Mucosa of gallbladder (tissue), 1 donor: ENCODE measurements at places on chromosomes 2 and 18. TPM values are rescaled to one million over a fixed set of nuclear protein-coding genes. Genes with fewer than 3 reads are reported as not detected.

DNA sequence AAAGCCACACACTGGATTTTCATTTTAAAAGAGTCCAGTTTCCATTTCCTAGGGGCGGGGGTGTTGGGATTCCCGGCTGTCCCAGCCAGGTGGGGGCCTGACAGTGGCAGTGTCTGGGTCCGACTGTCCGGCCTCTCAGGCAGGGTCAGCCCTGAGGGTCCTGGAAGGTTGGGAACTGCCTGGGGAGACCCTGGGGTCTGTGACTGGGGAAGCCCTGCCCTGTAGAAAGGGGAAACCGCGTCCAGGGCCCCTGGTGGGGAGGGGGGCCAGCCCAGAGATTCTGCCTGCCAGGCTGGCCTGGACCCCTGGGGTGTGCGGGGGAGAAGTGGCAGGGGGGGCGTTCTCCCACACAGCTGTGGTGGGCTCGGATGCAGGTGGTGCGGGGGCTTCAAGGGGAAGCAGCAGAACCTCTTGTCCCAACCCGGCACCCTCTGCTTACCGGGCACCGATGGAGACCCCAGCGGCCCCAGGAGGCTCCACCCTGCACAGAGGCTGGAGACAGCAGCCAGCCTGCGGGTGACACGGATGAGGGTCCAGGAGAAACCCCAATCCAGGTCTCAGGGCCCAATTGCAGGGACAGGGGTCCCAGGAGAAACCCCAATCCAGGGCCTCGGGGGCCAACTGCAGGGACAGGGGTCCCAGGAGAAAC is 4.9 kb downstream of the RTP5 start:
- no peak for DNase-seq

Gene PID1
- 17.1 TPM for total RNA-seq

Gene UGT1A9
- total RNA-seq = 1.3 TPM

DNA sequence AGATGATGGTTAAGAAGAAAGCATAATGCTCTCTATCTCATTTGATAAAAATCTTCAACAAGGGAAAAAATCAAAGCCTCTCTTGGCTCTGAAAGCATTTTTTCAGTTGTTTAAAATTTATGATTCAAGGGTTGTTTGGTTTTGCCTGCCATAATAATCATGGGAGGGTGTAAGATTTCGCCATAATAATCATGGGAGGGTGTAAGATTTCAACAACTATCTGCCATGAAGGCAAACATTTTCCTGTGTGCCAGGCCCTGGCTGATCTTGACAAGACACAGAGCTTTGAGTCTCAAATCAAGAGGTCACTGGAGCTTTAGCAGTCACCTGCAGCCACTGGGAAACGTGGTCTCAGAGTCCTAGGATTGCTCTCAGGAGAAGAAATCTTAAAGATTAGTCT is 175.1 kb upstream of the PIEZO2 start:
- no peak for DNase-seq

DNA sequence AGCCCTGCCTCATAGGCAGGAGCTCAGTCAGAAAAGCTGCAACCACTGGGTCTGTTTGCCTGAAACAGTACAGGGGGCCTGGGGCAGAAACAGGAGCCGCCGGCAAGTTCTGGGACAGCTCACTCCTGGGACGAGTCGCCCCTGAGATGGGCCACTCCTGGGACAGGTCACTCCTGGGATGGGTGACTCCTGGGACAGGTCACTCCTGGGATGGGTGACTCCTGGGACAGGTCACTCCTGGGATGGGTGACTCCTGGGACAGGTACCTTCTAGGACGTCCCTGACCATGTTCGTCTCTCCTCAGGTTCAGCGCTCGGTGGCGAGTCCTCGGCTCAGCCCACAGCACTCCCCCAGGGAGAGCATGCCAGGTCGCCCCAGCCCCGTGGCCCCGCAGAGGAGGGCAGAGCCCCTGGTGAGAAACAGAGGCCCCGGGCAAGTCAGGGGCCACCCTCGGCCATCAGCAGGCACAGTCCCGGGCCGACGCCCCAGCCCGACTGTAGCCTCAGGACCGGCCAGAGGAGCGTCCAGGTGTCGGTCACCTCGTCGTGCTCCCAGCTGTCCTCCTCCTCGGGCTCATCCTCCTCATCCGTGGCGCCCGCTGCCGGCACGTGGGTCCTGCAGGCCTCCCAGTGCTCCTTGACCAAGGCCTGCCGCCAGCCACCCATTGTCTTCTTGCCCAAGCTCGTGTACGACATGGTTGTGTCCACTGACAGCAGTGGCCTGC is 51.8 kb downstream of the NTSR2 start:
- DNase-seq = no peak

GRCh38 chr2:133801946-133802345 is 233.7 kb upstream of the NCKAP5 start:
- no peak for DNase-seq

DNA sequence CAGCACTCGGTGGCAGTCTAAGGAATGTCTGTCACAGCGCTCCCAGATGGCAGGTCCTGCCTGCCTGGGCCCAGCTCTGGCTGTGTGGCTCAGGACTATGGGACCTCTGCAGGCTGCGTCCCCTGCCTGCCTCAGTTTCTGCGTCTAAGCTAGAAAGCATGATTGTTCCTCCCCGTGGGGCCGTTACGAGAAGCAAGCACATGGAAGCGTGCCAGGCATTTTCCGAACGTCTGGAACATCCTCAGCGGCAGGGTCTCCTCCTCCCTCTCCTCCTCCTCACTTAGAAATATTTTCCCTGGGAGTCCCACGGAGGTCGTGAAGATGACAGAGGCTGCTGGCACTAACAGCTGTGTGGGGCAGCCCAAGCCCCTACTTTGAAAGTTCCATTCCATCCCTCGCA is 43.3 kb downstream of the LRRFIP1 start:
- no peak for DNase-seq

DNA sequence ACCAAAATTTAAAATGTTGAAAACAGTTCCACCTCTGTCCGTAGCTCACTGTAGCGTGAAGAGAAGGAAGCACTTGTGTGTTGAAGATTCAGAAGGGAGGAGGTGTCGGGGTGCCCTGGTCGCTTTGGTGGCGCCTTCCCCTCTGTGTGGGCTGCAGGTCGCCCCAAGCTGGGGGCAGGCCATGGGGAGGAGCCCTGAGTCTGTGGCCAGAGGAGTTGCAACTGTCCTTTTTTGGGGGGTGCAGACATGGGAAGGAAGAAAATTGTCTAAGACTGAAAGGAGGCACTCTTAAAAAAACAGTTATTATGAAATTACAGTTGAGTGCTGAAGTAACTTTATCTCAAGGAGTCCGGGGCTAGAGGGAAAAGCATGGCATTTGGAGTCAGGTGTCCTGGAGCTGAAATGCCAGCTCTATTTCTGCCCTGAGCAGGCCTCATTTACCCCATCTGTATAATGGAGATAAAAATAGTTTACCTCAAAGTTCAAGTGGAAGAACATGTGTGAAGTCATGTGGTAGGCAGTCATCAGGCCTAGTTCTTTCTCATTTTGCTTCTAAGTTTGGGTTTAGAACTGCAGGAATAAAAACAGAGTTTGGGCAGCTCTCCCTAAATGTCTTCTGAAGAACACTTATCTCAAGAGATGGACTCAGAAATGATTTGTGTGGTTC is 82.1 kb downstream of the RNF144A start:
- no peak for DNase-seq

DNA sequence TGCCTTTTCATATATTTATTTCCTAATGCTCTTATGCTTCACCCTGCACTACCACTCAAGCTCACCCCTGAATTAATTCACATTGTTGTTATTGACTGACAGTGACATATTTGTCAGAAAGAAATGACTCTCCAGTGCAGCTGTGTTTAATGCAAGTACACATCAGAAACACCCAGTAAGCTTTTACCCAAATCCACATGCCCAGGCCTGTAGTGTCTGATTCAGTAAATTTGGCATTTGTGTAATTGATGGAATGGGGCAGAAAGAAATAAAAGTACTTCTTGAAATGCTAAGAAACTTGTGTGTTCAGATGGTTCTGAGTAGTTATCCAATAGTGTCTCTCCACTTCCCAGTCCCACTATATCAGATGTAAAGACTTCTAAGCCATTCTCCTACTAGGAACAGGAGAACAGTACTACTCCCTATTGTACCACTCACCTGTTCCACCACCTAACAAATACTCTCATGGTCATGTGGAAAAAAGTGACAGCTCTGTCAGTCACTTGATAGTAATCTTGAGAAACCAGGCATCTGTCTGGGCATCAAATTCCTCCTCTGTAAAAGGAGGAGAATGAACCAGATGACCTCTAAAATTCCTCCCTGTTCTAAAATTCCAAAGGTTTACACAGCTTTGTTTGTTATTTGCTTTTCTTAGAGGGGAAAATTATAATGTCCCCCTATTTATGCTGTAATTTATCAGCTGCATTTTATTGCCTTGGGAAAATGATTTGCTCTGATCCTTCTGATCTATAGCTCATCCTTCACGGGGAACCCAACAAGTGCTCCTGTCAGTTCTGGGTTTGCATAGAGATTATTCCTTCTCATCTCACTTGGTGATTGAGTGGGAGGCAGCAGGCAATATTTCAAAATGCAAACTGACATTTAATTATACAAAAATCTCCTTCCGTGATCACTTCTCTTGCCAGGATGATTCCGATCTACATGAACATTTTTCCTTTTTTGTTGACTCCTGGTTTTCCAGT is 70.9 kb downstream of the ZNF385B start:
- DNase-seq = no peak

DNA sequence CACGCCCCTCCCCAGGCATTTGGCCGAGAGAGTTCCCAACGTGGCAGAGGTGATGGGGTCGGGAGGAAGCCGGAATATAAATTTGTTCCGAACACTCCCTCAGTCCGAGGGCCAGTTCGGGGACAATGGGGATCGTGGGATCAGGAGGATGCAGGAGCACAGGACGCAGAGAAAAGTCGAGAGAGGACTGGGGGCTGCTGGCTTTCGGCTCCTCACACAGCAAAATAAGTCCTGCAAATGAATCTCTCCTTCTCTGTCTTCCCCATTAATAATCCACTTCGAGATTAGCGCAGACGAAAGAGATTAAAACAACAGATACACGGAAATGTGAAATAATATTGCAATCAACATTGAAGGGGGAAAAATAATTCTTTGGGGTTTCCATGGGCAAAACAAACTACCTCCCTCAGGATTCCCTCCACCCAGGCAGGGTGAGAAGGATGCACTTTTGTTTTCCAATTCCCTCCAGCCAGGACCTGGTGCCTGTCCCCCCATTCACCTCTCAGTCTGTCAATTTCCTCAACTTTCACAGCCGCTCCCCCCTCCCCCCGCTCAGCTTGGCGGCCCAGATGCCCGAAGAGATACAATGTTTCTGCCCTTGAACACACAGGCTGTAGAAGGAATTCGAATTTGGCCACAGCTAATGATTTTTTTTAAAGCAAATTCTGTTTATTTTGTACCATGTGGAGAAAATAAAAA is 3.1 kb upstream of the ZEB2 start:
- no peak for DNase-seq

DNA sequence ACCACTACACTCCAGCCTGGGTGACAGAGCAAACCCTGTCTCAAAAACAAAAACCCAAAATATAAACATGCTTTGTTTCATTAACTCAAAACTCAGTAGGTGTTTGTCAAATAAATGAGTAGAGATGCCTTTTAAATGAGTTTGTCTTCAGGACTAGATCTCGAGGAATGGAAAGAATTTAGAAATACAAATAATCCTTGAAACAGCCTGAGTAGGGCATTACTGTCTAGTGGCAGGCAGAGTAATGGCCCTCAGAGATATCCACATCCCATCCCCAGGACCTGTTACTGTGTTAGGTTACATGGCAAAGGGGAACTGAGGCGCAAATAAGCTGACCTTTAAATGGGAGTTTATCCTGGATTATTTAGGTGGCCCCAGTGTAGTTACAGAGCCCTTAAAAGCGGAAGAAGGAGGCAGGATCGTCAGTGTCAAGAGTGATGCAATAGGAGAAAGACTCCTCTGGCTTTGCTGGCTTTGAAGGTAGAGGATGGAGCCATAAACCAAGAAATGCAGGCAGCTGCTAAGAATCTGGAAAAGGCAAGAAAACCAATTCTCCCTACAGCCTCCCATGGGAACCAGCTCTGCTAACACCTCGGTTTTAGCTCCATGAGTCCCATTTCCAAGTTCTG is 63.0 kb downstream of the CABLES1 start:
- DNase-seq = no peak
